ENCODE measurements at places on chromosomes 2 and 18. TPM values are rescaled to one million over a fixed set of nuclear protein-coding genes. Genes with fewer than 3 reads are reported as not detected.

The DDX18 gene
- polyA plus RNA-seq, result 35.8 TPM

The COL5A2 gene
- polyA plus RNA-seq, result 248 TPM

The NOSTRIN gene
- polyA plus RNA-seq, result 0.23 TPM

The POTEC gene
- not detected for polyA plus RNA-seq

DNA sequence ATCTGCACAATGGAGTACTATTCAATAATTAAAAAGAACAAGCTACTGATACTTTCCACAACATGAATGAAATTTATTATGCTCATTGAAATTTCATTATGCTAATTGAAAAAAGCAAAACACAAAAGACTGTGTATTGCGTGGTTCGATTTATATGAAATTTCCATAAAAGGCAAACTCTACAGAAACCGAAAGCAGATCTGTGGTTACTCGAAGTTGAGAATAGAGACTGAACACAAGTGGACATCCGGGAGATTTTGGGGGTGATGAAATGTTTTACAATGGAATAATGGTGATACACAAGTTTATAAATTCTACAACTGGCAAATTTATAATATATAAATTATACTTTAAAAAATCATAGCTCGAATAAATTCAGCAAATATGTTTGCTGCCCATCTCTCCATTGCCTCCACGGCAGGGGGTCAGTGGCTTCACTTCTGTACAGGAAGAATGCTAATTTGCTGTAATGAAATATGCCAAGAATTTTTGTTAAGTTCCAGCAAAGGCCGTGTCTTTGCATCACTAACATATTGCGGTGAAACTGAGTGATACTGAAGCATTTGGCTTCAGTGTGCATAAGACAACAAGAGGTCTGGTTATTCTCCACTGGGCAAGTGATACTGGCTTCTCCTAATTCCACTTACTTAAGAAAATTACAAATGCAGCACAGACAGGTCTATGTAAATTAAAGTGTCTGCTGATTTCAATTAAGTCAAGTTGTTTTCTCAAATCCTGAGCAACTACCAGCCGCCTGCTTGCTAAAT, 96.7 kb downstream of the TMEM163 start:
- DNase-seq, result no peak

The TXNDC2 gene
- not detected for polyA plus RNA-seq

DNA sequence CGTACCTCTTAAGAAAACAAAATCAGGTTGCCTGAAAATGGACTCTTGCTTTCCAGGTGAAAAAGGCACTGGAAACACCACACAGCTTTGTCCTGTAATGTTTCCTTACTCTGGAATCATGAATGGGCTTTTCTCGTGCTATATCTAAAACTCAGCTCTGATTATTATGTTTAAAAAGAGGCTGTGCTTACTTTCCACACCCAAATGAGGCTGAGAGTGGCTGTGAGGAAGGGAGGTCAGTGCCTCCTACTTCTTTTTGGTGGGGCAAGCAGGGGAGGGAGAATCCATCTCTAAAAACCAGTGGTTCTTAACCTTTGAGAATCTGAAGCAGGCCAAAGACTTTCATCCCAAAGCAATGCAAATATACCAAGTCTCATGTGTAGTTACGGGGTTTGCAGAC, 148.6 kb downstream of the FAM210A start:
- DNase-seq, result no peak

- no peak for DNase-seq
Measured at GRCh38 chr2:112602917-112603316, 18.5 kb downstream of the CHCHD5 start.

The MTHFD2 gene
- polyA plus RNA-seq, result 144 TPM

The PDE6D gene
- polyA plus RNA-seq, result 34.5 TPM
